ENCODE measurements at places on chromosomes 7 and 10.

DNA sequence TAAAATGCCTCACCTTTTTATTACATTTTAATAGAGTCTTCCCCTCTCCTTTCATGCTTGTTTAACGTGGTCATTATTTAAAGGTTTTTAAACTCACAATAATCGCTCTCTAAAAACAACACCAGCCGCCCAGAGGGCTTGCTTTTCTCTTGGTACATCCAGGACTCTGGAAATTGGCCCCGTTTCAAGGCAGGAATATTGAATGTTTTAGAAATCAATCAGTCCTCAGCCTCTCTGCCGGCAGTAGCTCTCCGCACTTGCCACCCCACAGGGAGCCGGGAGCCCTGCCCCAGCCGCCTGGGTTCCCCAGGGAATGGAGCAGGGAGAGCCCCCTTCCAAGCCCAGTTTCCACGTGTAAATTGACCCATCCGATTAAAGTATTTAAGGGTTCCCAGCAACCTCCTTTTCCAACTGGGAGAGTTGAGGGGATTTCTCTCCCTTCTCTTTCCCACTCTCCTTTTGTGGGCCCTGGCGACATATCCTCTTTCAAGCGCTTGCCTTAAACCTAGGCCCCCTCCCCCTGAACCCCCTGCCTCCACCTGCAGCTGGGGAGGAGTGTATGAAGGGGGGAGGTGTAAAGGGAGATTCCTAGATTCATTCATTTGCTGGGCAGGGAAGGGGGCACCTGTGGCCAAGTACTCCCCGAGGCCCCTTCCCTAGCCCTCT lies 1.9 kb downstream of the FGF8 start:
- no peak for DNase-seq

GRCh38 chr10:8273749-8274148 lies 219.3 kb downstream of the GATA3 start:
- DNase-seq, result no peak

DNA sequence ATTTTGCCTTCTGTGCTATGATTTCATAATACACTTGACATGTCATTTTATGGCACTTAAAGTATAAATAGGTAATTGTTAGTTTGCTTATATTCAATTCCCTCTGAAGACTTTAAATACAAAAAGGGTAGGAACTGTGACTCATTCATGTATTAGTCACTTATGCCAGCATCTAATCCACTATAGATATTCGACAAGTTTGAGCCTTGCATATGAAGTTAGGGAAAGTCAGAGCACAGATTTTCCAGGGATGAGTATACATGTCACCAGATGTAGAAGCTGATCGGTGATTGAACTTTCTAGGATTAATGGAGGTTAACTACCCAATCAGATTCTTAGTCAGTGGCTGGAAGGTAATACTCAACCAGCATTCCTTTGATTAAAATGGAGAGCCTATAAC lies 1321.5 kb downstream of the XPNPEP1 start:
- no peak for DNase-seq

GRCh38 chr7:41415471-41416207 lies 287.3 kb downstream of the INHBA start:
- DNase-seq, result no peak

- DNase-seq, result no peak
These were observed 54.3 kb downstream of the SMKR1 start for GRCh38 chr7:129556607-129557133.

DNA sequence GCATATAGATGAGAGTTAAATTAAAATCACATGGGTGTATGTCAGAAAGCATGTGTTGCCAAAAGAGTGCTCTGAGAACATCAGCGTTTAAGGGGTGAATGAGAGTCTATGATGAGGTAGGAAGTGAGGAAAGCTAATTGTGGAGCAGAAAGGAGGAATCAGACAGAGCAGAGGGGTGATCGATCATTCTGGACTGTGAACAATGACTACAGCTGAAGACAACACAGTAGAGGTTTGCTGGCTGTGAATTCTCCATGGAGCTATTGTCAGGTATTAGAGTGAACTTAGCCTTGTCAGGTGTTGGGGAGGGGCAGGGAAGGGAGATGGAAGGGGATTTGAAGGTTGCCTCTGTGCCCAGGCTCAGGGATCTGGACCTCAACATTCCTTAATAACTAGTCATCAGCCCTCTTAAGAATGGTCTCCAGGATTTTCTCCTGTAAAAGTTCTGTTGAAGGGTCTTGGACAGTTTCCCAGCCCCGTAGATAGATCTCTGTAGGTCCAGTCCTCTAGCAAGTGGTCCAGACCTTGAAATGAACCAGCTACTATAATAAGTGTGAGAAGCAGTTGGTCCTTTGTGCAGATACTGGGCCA lies 57.1 kb downstream of the KIF5B start:
- DNase-seq, result no peak

GRCh38 chr7:121428855-121429489 lies 32.9 kb upstream of the FAM3C start:
- no peak for DNase-seq

DNA sequence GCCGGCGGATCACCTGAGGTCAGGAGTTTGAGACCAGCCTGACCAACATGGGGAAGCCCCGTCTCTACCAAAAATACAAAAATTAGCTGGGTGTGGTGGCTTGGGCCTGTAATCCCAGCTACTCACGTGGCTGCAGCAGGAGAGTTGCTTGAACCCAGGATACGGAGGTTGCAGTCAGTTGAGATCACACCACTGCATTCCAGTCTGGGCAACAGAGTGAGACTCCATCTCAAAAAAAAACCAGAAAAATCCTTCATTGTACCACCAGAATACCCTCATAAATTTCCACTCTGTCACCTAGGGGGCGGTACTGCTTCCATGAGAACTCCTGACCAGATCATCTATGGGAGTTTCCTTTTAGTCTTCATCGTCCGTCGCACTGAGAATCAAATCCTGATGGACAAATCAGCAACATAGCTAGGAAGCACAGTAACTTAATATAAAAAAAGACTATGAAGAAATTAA lies 225.8 kb upstream of the KLF14 start:
- no peak for DNase-seq

DNA sequence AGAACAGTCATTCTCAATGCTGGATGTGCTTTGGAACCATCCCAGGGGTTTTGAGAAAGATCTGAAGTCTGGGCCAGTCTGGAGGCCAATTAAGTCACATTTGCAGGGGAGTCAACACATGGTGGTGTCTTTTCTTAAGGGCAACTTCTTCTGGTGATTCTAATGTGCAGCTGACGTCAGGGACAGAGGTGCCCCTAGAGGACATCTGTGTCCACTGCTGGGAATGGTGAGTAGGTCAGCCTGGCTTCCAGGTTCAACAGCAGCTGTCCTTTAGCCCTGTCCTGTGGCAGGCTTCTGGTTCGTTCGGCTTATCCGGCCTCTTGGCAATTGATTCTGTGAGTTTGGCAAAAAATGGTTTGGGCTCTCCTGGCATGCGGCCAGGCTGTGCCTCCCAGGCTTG lies 269.7 kb upstream of the HABP2 start:
- no peak for DNase-seq

DNA sequence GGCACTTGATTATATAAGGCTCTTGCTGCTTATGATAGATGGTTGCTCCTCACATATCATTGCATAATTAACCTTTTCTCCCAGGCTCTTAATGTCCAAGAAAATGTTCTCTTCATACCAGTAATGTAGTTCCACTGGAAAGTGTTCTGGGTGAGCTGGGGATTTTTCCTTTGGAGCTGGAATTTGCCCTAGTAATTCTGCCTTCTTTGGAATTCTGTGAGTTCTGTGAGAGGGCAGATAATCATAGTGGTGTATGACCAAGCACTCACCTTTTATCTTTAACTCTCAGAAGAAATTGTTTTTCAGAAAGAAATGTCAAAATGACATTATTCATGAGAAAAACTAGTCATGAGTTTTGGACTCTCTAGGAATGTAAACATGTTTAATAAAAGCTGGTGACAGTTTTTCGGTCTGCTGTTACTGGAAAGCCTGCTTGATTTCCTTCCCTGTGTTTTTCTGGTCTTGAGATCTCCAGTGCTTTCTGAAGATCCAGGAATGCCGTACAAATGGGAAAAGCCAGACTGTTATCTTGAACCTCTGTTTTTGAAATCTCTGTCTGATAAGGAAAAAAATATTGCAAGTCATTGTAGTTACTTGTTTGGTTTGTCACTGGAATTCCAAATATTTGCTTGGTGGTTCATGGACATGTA lies 148.3 kb upstream of the PRPS1L1 start:
- no peak for DNase-seq

DNA sequence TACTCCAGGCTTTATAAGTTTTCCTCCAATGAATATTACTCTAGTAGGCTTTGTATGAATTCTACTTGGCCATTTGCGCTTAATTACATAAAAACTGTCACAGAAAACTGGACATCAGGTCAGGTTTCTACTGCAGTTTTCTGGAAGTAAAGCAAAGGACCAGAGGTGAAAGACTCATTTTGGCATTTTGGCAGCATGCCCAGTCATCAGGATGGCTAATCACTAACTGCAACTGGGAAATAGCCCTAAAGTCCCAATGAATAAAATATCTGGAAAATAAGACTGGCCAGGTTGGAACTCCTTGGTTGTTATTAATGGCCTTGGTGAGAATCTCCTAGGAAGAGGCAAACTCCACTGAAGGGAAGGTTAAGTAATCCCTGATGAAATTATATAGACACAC lies 75.5 kb downstream of the COPG2 start:
- DNase-seq, result no peak

DNA sequence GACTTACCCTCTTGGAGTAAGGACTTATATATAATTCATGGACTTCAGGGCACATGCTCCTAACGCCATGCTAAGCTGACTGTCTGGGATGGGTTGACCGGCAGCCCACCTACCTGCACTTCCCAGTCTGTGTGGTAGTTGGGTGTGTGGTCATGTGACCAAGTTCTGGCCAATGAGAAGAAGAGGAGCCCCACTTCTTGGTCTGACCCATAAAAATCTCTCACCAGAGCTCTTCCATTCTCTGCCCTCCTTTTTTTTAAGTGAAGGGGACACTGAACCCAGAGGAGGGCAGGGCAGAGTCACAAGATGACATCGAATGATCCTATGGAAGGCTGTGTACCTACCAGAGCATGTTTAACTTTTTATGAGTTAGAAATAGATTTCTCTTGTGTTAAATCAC lies 370.1 kb downstream of the FRMD4A start:
- no peak for DNase-seq

DNA sequence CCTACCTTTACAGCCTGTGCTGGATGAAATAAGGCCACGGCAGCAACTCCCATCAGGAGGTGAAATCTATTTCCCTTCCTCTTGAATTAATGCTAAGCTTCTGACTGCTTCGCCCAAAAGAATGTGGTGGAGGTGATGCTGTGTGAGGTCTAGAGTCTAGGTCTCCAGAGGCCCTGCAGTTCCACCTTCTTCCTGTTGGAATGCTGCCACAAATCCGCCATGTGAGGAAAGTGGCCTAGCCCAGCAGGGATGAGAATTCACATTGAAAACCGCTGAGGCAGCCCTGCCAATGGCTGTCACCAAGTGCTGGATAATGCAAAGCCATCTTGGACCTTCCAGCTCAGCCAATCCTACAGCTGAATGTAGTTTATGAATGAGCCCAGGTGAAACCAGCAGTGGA lies 28.0 kb downstream of the RHOBTB1 start:
- no peak for DNase-seq

- no peak for DNase-seq
These were observed 38.7 kb upstream of the NRBF2 start for GRCh38 chr10:63094405-63094804.

GRCh38 chr10:23368816-23369640 lies 24.4 kb upstream of the C10orf67 start:
- no peak for DNase-seq

- DNase-seq, result no peak
These were observed 51.4 kb upstream of the PFKFB3 start for GRCh38 chr10:6151087-6151977.

- DNase-seq, result no peak
These were observed 431.2 kb upstream of the AUTS2 start for GRCh38 chr7:69166979-69167516.

DNA sequence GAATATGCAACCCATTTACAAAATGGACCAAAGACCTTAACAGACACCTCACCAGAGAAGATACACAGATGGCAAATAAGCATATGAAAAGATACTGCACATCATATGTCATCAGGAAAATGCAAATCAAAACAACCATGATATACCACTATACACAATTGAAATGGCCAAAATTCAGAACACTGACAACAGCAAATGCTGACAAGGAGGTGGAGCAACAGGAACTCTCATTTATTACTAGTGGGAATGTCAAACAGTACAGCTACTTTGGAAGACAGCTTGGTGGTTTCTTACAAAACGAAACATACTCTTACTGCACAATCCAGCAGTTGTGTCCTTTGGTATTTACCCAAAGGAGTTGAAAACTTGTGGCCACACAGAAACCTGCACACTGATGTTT lies 50.0 kb upstream of the PCGF5 start:
- no peak for DNase-seq

DNA sequence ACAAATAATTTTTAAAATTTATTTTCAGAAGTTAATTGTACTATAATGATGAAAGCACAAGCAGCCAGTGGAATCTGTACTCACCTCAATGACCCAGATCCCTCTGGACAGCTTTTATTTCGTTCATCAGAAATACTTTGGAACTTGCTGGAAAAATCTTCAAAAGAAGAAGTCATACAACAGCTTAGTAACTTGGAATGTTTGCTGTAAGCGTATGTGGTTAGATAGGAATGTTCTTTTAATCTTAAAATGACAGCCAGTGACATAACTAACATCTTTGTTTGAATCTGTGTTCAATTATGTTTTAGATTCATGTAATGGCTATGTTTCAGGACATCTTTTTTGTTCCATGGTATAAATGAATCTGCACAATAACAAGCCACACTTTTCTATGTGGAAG lies 26.8 kb downstream of the CFAP69 start:
- DNase-seq, result no peak

DNA sequence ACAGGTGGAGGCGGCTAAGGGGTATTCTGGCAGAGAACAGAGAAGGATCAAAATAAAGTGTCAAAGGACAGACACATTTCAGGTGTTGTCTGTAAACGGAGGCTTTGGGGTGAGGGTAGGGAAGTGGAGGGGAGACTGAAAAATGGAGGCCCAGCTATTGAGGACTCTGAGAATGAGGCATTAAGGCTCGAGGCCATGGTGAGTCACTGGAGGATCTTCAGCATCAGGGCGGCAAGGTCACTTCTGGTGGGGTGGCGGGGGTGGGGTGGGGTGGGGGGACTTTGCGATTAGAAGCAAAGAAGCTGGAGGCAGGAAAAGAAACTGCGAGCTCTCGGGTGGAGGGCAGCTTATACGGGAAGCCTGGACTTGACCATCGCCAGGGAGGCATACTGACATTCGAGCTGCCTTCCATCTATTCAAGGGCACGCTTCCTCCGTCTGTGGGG lies 58.4 kb upstream of the PCGF5 start:
- no peak for DNase-seq

Measured in activated CD8-positive, alpha-beta memory T cell treated with anti-CD3 and anti-CD28 coated beads, Interleukin-2, amount 50 U/mL, for 48 hours (primary cell).